ENCODE measurements at places on chromosomes 4 and X. TPM values are rescaled to one million over a fixed set of nuclear protein-coding genes. Genes with fewer than 3 reads are reported as not detected.

HNRNPH2 gene
- 66.7 TPM for total RNA-seq

DNA sequence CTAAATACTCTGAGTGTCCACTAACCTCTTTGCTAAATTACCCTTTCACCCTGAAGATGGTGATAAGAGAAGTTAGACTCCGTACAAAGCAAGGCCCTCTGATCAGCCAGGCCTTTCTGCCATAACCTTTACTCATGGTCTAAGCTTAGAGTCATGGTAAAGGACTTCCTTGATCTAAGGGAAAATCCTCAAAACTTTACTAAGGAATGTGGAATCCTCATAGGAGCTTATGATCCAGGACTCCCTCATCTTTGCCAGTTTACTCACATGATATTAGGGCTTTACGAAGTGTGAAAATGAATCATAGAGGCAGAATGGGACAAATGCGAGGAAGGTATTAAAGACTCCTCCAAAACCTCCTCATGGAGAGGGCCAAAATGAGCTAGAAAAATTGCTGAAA lies 7.9 kb upstream of the FAM13A start:
- DNase-seq = no peak

DNA sequence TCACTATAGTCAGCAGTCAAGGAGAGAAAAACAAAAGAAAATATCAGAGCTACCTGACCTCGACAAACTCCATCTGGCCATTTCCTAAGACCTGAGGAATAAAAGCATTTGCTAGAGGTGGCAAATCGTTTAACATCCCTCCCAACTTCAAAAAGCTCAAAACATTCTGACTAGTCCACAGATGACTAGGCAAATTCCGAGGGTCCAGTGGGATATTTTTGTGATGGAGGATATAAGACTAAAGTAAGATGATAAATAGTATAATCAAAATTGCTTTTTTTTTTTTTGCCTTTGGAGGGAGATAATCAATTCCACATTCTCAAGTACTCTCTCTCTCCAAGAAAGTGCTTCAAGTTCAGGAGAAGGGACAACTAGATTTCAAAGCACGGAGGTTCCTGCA lies 119.1 kb upstream of the ETNPPL start:
- no peak for DNase-seq

GRCh38 chr4:98645527-98645926 lies 12.9 kb downstream of the TSPAN5 start:
- no peak for DNase-seq

- DNase-seq = no peak
These were observed 11.2 kb upstream of the CCNG2 start for GRCh38 chr4:77145842-77146185.

CCDC158 gene
- total RNA-seq = not detected

DNA sequence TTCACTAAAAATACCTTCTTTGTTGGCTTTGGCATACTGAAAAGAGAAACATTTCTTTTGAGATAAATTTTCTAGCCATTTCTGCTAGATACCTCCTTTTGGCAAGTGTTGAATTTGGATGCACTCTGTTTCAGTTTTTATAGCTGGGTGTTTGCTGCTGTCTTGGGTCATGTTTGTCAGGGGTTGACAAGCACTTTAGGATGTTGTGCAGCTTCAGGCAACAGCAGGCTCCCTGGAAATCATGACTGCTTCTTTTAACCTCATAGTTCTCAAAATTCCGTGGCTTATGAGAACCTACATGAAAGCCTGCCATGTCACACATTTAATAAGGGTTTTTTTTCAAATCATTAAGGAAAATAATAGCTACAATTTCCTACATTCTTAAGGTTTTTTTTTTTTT lies 36.7 kb downstream of the CCSER1 start:
- DNase-seq = no peak

- DNase-seq = no peak
These were observed 1646.4 kb upstream of the ADGRL3 start for GRCh38 chr4:59553721-59554091.

GRCh38 chr4:2940267-2941137 lies 22.7 kb downstream of the NOP14 start:
- DNase-seq = no peak

GC gene
- total RNA-seq = 0.34 TPM

DNA sequence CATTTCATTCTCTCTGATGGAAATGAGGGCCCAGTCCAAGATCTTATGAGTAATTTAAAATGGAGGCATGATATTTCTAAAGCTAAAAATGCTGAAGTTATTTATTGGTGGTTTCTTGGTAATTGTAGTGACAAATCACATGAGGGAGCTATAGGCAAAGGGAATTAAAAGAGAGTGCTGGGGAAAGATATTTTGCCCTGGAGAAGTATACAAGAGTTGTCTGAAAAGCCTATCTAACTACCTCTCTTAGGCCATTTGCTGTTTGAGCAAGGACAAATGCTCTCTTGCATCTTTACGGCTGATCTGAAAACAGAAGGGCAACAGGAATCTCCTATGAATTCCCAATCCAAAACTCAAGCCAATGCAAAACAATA lies 89.4 kb downstream of the FMR1NB start:
- DNase-seq = no peak

DNA sequence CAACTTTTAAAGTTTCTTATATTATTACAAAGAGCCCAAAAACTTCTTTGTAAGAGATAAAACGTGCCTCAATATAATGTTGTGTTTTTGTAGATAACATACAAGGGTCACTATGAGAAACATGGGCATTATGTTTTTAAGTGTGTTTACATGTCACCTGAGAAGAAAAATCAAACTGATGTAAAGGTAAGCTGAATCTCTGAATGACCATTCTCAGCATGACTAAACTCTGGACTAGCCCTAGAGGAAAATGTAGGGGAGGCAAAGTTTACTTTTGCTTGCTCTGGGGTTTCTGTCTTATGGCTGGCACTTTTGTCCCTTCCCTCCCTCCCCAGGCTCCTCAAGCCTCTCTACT lies 6.8 kb downstream of the MEPE start:
- DNase-seq = no peak

DNA sequence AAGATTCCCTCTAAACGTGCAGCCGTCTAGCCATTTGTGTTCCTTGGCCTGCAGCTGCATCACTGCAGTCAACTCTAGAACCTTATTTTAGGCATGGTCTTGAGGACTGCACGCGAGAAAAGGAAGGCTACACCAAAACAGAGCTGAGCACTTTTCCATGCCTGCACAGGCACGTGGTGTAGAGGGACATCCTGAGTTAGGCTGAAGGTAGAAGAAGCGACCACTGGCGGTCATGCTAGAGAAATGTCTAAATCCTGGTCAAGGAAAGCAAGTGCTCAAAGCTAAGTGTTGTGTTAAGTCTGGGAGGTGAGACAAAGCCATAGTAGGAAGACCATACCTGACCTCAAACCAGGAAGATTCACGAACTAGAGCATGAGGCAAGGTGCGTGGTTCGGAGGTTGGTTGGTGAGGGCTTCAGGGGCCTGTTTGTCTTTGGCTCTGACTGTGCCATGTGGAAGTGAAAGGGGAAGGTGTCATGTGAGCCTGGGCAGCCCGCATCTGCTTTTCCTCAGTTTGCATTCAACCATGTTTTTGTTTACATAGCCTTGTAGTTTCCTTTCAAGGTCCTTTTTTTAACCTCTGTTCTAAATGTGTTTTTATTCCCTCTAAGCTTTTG lies 203.8 kb downstream of the AASDH start:
- DNase-seq = no peak

- no peak for DNase-seq
These were observed 9.3 kb upstream of the OTC start for GRCh38 chrX:38342853-38343778.

DNA sequence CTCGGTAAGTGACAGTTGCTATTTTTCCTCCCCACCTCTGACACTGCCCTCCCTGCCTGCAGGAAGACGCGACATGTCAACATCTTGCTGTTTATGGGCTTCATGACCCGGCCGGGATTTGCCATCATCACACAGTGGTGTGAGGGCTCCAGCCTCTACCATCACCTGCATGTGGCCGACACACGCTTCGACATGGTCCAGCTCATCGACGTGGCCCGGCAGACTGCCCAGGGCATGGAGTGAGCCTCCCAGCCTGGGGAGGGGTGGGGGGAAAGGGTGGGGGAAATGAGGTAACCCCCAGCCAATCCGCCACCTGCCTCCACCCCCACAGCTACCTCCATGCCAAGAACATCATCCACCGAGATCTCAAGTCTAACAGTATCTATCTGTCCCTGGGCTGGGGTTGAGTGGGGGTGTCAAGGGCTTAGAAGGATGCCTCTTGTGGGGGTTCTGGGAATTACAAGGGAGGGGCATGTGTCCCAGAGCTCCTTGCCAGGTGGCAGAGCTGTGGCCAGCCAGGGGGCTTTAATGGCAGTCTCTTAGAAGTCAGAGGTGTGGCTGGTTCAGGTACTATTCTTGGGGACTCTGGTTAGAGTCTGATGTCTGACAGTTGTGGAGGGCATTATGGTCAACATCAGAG lies 7.8 kb downstream of the ARAF start:
- no peak for DNase-seq

GRCh38 chr4:89562746-89563145 lies 255.1 kb upstream of the GPRIN3 start:
- DNase-seq = no peak

DNA sequence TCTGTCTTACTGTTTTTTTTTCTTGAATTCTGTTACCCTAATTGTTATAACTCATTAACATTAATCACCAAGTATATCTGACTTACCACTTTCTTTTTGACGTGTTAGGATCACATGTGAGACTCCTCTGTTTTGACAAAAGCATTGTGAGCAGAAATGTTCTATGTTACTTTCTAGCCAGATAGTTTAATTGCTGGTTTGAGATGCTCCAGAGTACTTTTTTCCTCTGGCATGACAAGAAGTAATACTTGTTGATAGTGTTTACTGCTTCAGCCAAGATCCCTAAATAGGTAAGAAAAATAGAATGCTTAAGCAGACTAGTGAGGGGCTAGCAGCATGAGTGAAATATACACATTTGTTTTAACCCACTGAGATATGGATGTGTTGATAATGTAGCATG lies 303.9 kb upstream of the PABPC4L start:
- DNase-seq = no peak

AKAP17A gene
- total RNA-seq = 41.2 TPM

DNA sequence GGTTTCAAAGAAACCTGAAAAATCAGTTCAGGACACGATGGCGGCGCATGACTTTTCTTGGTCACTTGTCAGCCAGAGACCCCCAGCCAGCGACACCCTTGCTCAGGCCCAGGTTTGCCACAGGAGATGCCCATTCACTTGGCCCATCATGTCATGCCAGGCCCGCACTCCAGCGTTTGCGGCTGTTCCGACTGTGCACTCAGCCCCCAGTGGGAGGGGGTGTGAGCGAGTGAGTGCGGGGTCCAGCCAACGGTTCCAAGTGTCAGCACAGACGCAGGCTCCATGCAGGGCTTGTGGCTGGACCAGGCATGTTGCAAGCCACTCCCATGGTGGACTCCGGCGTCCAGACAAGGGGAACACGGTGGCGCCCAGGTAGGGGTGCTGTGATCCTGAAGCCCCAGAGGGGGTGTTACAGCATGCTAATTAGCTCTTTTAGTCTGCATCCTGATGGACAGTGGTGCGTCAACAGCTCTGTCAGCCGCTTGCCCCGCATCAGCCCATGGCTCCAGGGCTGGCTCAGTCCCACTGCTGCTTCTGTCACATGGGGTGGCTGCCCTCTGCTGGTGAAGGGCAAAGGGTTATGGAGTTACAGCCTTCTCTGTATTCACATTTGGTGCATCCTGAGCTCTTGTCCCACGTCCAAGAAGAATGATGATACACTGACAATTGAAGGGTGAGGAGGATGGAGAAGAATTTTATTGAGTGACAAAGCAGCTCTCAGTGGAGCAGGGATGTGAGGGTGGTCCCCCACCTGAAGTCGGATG lies 3.7 kb upstream of the MAEA start:
- DNase-seq = no peak

DNA sequence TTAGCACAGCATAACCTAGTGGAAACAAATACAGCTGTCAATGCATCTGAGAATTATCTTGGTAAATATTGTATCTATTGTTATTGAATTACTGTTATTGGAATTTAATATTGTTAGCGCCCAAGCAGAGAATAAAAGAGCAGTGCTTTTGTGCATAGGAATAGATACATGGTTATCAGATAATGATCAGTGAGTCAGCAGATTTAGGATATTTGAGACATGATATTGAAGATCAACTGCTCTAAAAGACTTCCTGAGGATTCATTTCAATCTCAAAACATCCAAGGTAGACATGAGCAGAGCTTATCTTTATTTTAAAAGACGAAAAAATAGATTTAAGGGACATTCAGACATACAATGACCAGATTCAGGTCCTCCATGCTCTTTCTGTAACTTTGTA lies 10.6 kb upstream of the H2AZ1 start:
- no peak for DNase-seq

DNA sequence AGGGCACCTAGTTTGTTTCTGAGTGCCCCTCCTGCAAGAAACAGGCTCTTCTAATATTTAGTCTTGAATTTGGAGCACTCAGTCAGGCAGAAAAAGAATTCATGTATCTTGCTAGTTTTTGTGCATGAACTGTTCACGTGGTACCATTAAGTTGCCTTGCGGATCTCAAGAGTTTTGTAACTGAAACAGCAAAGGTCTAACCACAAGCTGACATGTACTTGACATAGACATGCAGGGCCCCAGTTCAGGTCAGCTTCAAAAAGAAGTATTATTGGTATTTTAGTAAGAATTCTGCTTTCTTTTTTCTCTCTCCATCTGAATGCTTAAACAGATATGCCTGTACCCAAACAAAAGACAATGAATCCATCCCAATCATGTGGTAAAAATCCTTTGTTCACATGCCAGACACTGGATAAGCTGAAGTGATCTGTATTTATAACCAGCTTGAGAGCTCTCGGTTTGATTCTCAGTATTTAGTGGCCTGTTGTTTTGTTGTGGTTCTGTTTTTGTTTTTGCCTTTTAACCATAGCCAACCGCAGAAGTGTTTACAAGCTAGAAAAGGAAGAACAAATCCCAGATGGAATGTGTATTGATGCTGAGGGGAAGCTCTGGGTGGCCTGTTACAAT lies 13.0 kb downstream of the RGN start:
- DNase-seq = no peak

DNA sequence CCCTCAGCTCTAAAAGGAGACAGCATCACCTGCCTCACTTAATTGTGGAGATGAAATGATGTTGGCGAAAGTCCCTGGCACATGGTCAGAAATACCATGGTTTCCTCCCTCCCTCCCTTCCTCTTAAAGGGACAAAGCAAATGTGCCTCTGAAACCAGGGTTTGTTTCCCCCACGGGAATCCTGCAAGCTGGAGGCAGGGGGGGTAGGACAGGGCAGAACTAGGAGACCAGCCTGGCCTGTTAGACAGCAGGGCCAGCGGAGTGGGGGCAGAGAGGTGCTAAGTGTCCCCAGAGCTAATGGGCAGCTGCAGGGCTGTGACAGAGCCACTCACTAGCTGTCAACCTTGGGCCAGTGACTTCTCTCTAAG lies 5.7 kb downstream of the RTL5 start:
- no peak for DNase-seq

DNA sequence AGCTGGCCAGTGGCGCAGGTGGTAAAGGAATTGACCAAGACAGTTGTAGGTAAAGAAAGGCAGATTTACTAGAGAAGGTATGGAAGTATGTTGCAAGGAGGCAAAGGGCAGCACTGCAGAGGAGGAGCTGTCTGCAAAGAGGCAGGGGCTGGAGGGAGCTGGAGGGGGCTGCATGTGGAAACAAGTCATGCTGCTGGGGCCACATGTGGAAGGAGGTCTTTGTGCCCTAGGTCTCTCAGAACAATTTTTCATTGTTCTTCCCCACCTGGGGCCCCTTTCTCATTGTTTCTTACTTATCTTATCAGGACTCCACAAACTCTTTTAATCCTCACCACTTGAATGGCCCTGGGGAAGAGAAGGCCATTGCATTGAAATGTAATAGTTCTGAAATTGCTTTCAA lies 144.8 kb upstream of the PLAC1 start:
- DNase-seq = no peak

- no peak for DNase-seq
These were observed 28.4 kb upstream of the RPS6KA6 start for GRCh38 chrX:84216406-84216805.

GRCh38 chr4:8710946-8711345 lies 118.4 kb downstream of the CPZ start:
- no peak for DNase-seq
